Activated CD8-positive, alpha-beta T cell treated with anti-CD3 and anti-CD28 coated beads for 36 hours (primary cell): ENCODE measurements at places on chromosomes 12 and 14.

- DNase-seq = no peak
Measured at GRCh38 chr12:92641291-92641690, 61.5 kb upstream of the PLEKHG7 start.

- no peak for DNase-seq
Measured at GRCh38 chr12:45909041-45909713, 81.2 kb downstream of the SCAF11 start.

DNA sequence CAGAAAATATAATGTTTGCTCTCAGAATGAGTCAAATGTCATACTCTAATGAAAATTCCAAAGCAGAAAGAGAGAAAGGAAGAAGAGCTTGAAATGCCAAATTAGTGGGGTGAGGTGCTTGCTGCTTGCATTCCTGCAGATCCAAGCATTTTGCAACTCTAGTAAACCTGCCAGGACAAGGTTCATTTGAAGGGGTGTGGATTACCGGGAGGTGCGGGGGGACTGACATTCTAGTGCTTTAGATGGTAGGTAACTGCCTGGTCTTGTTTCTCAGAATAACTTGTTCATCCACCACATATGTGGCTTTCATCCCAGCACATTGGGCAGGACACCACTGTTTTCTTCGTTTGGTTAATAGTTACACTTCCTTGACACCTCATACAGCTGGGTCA, 144.4 kb downstream of the AKAP6 start:
- DNase-seq = no peak

DNA sequence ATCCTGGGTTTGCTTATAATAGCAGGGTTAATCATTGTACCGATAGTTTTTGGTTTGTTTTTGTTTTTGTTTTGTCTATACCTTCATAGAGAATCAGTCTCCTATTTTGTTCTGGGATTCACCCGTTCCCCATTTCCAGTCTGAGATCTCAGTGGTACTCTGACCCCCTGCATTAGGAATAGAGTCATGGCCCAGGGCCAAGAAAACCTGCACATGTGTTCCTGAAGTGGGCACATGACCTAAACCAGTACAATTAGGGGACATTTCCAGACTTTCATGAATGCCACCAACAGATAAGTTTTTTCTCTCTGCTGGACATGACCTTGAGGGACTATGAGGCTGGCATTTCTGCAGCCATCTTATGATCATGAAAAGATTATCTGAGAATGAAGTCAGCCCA, 52.5 kb downstream of the MRPL42 start:
- DNase-seq = no peak

DNA sequence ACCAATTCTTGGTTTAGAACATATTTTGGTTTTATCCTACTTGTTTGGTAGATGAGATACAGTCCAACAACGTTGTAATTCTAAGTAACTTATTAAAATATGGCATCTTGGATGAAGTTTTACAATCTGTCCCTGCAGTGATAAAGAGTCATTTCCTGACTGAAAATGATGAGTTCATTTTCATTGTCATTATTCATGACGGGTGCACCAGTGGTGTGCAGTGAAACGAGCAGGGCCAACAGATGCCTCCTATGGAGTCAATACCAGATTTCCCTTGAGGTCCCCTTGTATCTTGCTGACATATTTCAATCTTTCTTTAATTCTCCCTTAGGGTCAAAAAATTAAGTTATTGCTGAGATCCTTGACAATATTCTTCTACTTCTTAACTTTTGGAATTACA, 438.5 kb downstream of the LRIG3 start:
- DNase-seq = no peak

DNA sequence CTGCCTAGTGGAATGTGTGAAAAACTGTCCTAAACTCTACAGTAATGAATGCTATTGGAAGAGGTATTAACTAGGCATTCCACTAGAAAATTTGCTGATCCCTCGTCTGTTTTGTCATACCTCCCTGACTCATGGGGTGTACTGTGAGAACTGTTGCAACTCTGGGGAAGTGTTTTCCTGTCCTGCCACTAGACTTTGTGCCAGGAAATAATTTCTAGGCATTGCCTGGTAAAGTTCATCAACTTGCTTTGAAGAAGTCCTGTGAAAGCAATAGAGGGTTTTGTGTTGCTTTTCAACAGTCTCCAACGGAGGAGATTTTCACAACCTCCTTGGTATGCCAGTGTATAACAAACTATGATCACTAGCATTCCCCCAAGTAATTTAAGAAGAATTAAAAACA, 139.9 kb downstream of the AKAP6 start:
- no peak for DNase-seq
